Fibroblast of skin of right quadriceps (primary cell): ENCODE measurements at places on chromosomes 4 and X.

DNA sequence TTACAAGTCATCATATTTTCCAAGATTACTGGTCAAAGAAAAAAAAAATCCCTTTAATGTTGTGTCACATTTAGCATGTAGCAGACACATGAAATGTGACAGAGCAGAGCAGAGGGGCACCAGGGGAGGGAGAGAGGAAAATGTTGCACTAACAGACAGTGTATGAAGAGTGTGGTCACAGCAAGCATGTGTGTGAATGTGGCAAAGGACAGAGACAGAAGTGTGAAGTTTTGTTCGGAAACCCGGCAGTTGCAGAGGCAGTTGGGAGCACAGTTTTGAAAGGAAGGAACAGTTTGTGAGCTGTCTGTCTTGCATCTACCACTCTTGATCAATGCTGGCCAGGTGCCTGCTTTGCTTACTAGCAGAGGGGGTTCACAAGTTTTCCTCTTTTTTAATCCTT lies 83.9 kb upstream of the MAP3K15 start:
- no peak for DNase-seq

GRCh38 chrX:77788050-77788449 lies 2.0 kb upstream of the ATRX start:
- peak; percentile 31 for DNase-seq

GRCh38 chrX:133265331-133265730 lies 47.2 kb upstream of the TFDP3 start:
- no peak for DNase-seq

DNA sequence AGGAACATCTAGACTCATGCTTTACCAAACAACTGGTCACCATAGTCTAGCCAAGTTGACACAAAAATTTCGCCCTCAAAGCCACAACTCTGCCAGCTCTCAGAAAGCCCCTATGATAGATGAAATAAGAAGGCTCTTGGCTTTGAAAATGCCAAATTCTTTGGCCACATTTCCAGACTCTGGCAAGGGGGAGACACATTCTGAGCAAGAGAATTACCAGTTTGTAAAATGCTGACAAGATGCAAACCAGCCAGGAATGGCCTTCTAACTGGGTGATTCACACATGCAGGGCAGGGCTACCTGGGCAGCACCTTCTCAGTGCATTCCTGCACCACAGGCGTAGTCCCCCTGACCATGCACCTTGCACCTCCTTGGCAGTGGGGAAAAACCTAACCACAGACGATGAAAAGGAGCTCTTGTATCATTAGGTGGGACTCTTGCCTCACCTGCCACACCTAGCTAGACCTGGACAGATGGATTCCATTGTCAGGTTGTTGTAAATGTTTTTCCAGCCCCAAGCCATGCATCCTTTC lies 77.4 kb upstream of the CPEB2 start:
- no peak for DNase-seq

GRCh38 chr4:7398104-7398423 lies 36.7 kb downstream of the PSAPL1 start:
- DNase-seq = peak; percentile 71

- no peak for DNase-seq
These were observed 446 bp upstream of the FAM50A start for GRCh38 chrX:154443479-154443910.

GRCh38 chr4:146401274-146401673 lies 120.5 kb downstream of the SLC10A7 start:
- DNase-seq = peak; percentile 7

- no peak for DNase-seq
These were observed 2170.2 kb downstream of the PCDH7 start for GRCh38 chr4:32890398-32890797.

GRCh38 chrX:1205681-1206611 lies 6.5 kb downstream of the CRLF2 start:
- peak; percentile 93 for DNase-seq

DNA sequence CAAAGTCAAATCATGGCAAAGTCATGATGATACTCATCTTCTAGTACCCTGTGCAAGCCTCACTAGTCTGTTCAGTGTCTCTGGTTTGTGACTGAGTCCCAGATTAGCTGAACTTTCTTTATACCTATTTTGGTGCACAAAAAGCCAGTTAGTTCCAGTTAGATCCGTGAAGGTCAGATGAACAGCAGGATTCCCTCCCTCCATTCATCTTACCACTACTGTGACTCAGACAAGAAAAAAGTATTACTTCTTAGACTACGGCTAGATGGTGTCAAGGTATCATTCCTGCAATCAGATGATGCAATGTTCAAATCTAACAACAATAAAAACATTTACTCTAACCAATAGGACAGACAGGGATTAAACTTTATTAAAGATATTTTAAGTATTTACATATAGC lies 30.4 kb downstream of the ARHGEF6 start:
- DNase-seq = no peak

DNA sequence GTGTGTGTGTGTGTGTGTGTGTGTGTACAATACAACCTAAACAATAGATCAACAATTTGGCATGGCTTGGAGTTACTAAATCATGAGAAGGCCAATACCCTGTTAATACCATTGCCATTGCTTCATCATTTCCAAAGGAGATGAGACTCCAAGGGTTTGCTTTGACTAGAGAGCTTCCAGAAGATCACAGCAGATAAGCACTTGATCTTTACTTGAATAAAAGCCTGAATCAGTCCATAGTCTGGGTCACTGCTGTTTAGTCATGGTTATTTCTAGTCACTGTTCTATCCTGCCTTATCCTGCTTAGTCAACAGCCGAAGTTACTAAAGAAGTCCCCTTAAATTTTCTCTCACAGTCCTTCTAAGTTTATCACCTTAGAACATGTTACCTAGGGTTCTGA lies 58.2 kb downstream of the RAB40AL start:
- no peak for DNase-seq

DNA sequence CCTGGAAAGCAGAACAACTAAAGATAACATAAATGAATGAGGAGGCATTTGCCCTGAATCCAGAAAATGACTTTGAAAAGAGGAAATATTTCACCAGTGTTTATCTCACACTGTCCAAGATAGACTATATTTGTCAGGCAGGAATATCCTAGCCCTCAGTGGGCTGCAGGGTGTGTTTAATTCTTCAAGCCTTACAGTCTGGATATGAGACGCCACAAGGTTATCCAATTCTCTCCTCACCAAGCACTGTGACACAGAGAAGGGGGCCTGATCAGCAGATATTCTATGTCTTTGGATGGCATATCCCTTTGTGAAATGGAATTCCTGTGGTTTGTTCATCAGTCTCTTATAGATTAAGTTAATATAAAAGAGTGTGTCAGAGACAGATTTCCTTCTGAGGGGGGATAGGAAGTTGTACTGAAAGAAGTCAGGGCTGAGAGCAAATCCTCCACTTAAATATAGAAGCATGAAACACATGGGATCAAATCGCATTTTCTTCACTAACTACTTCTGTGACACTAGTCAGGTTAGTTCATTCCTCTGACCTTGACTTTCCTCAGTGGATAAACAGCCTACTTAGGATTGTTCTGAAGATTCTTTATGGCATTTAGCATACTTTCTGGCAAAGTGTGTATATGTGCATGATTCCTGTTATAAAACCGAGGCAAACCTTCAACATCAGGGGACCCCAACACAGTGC lies 6.8 kb upstream of the G3BP2 start:
- DNase-seq = peak; percentile 25

DNA sequence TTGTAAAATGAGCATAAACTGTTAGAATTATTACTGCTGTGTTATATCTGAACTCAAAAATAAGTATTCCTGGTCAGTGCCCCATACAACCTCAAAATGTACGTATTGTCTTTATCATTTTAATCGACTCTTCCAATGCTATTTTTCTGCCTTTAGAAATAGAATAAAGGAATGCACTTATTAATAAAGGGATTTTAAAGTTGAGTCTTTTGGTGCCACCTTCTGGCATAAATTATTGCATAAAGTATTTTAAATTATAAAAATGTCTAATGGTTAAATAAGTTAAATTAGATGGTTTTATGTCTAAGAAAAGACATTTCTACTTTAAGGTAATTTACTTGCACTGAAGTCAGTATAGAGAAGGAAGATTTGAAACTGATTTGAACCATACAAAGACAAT lies 424.0 kb upstream of the NDST4 start:
- DNase-seq = peak; percentile 4

DNA sequence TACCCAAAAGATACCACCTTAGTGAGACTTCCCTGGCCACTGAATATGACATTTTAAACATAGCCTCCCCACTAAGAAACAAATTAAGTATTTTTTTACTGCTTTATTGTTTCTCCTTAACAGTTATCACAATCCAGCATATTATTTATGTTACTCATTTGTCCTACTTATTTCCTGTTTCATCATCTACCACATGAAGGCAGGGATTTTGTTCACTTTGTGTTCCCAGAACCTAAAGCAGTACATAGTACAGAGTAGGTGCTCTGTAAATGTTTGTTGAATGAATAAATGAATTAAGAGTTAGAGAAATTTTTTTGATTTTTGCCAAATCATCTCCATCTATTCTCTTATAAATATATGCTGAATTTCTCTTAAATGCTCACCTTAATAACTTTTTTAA lies 318.4 kb upstream of the GIMD1 start:
- DNase-seq = no peak

- peak; percentile 61 for DNase-seq
These were observed 359.2 kb downstream of the IDS start for GRCh38 chrX:149145845-149146285.

DNA sequence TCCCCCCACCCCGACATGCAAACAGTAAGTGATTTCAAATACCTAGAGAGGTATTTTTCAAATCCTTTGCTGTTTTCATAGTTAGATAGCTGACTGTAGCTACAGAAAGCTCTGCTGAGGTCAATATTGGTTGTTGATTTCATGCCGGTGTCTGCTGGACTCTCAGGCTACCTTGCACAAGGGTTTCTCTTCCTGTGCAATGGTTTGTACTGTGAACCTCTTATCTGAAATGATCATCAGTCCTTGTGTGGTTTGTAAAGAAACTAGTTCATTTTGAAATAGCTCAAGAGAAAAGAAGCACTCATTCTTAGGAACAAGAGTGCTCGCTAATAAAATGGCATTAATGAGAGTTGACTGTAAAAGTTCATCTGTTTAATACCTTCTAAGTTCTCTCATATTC lies 2.1 kb downstream of the MTM1 start:
- DNase-seq = no peak

DNA sequence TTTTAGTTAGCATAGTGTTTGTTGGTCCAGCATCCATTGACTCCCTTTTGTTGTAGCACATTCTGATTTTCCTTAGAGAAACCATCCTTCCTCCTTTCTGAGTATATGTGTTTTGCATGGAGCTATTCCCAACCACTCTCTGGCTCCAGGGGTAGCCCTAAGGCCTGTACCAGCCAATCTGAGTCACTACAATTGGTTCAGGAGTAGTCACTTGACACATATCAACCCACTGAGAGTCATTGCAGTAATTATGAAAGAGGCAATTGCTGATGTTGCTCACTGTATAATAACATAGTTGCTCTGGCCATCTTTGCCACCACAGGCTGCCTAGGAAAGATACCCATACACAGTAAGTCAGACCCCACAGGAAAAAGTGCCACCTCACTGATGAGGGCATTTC lies 71.2 kb upstream of the GRID2 start:
- no peak for DNase-seq

DNA sequence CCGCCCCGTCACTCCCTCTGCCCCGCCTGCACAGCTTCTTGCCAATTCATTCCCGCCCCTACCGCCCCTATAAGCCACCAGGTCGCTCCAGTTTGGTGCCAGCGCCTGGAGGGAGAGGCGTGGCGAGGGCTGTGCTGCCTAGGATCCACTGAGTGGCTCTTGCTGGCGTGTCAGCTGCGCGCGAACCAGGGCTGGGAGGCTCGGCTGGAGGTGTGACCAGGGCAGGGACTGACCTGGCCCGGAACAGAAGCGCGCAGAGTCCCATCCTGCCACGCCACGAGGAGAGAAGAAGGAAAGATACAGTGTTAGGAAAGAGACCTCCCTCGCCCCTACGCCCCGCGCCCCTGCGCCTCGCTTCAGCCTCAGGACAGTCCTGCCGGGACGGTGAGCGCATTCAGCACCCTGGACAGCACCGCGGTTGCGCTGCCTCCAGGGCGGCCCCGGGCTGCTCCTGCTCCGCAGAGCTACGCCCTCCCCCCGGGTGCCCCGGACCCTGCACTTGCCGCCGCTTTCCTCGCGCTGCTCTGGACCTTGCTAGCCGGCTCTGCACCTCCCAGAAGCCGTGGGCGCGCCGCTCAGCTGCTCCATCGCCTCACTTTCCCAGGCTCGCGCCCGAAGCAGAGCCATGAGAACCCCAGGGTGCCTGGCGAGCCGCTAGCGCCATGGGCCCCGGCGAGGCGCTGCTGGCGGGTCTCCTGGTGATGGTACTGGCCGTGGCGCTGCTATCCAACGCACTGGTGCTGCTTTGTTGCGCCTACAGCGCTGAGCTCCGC lies at the start of gene GPR78:
TSS of gene GPR78 (plus strand) at position 72 of the 773 bp plus-strand sequence. CDS start at position 663, 591 bp downstream.
- peak; percentile 45 for DNase-seq

DNA sequence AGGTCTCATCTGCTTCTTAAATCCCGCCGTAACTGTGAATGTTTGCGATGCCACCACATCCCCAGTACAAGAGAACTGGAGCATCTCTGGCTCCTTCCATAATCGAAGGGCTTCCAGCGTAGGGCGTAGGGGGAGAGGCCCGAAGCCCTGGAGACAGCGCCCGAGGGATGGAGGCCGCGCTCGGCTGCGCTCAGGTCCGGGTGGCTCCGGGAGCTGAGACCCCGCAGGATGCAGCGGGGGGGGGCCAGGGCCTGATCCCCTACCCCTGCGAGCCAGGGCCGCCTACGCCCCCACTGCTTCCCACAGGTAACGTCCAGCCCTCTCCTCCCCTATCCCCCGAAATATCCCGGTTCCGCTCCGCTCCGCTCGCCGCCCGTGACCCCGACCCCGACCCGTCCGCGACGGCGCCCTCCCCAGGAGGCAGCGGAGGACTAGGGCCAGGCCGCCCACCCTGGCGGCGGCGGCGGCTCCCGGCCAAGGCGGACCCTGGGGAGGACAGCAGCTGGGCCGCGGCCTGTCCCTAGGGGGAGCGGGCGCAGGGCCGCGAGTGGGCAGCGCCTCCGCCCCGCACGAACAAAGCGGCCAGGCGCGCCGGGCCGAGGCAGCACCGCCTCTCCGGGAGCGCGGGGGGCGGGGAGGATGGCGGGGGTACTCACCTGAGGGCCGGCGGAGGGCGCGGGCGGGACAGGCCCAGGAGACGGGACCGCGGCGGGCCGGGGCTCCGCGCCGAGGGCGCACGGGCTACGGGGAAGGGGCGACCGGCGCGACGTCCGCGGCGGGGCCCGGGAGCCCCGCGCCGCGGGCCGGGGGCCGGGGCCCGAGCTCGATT lies 723 bp downstream of the WDFY3 start:
- DNase-seq = peak; percentile 32
